ENCODE measurements at places on chromosomes 11 and 22. TPM values are rescaled to one million over a fixed set of nuclear protein-coding genes. Genes with fewer than 3 reads are reported as not detected.

- no peak overlapping the region for H3K27ac ChIP-seq
- H3K27me3 ChIP-seq: no peaks in the 10 kb centered on the region
- no peak for DNase-seq
Measured at GRCh38 chr11:133509924-133510697, 22.2 kb downstream of the OPCML start.

- no peaks in the 10 kb centered on the region for H3K27me3 ChIP-seq
- no peak for DNase-seq
- no peak overlapping the region for H3K4me3 ChIP-seq
Measured at GRCh38 chr11:35751664-35752061, 89.1 kb downstream of the TRIM44 start.

GRCh38 chr11:130451231-130452019 lies 3.0 kb downstream of the ADAMTS15 start:
- H3K36me3 ChIP-seq: no peaks in the 10 kb centered on the region
- H3K27me3 ChIP-seq: no peaks in the 10 kb centered on the region
- peak; percentile 61 for DNase-seq
- H3K4me1 ChIP-seq: peaks cover 40% of the 10 kb centered on the region
- no peak overlapping the region for H3K4me3 ChIP-seq

DNA sequence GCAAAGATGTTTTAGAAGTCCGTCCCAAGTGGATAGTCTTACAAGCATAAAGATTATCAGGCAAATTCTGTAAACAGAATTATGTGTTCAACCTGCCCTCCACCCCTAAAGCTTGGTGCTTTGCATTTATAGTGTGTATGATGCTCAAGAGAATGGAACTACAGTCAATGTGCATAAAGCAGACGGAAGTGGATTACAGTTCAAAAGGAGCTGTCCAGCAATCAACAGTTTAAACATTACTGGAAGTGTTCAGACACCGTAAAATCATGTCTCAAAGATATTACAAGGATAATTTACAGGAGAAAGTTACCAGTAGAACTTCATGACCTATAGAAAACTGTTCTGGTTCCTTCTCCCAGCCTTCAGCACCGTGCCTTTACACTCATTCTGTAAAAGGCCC lies 1.0 kb downstream of the RIC3 start:
- H3K36me3 ChIP-seq: no peaks in the 10 kb centered on the region
- no peak overlapping the region for H3K4me3 ChIP-seq
- H3K27me3 ChIP-seq: peaks cover 26% of the 10 kb centered on the region
- H3K27ac ChIP-seq: no peak overlapping the region
- DNase-seq: no peak

DNA sequence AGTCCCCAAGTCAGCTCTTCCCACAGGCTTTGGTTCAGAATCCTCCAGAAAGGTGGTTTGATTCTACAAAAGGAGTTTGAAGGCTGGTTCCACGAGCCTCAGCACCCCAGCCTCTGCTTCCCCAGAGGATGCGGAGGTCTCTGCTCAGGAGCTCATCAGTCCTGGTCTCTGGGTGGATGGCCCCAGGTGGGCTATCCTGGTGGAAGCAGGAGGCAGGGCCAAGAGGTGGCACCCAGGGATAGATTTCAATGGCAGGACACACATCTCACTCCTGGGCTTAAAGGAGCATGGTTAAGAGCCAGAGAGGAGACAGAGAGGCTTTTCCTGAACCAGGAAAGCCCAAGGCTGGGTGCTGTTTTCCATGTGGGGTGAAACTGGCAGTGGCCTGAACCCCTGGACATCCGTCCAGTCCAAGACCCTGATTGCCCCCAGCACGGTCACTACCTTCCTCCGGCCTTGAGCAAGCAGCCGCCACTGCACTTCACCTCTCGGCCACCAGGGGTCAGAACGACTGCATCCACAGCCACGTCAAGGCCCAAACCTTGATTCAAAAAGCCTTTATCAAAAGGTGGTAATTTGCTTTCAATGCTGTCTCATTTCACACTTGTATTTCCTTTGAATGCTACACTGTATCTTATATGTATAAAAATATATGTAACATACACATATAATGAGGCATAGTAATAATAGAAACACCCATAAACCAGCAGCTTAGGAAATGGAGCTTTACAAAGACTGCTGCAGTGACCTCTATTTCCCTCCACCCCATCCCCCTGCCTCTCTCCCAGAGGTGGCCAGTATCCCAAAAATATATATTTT lies 19.3 kb upstream of the FXYD2 start:
- H3K4me3 ChIP-seq: no peak overlapping the region
- H3K4me1 ChIP-seq: no peaks in the 10 kb centered on the region
- no peaks in the 10 kb centered on the region for H3K27me3 ChIP-seq
- DNase-seq: peak; percentile 20
- H3K27ac ChIP-seq: no peak overlapping the region

GRCh38 chr11:95605271-95605940 lies 184.2 kb downstream of the FAM76B start:
- no peaks in the 10 kb centered on the region for H3K36me3 ChIP-seq
- no peaks in the 10 kb centered on the region for H3K4me1 ChIP-seq
- H3K27me3 ChIP-seq: no peaks in the 10 kb centered on the region
- no peak overlapping the region for H3K4me3 ChIP-seq

- no peaks in the 10 kb centered on the region for H3K27me3 ChIP-seq
- H3K4me1 ChIP-seq: peaks cover 9% of the 10 kb centered on the region
- H3K4me3 ChIP-seq: no peak overlapping the region
- H3K36me3 ChIP-seq: no peaks in the 10 kb centered on the region
Measured at GRCh38 chr11:3860375-3860774, 4.9 kb downstream of the STIM1 start.

GRCh38 chr11:2271077-2271326 lies 614 bp upstream of the ASCL2 start:
- no peaks in the 10 kb centered on the region for H3K4me1 ChIP-seq
- H3K4me3 ChIP-seq: no peak overlapping the region
- H3K36me3 ChIP-seq: no peaks in the 10 kb centered on the region
- H3K27ac ChIP-seq: no peak overlapping the region
- H3K27me3 ChIP-seq: peaks cover 42% of the 10 kb centered on the region

GRCh38 chr11:61728940-61729219 lies 23.6 kb upstream of the MYRF start:
- H3K4me3 ChIP-seq: no peak overlapping the region
- peaks cover under 1% of the 10 kb centered on the region for H3K36me3 ChIP-seq
- peak overlapping the region; percentile 15 for H3K27ac ChIP-seq
- H3K27me3 ChIP-seq: no peaks in the 10 kb centered on the region

DNA sequence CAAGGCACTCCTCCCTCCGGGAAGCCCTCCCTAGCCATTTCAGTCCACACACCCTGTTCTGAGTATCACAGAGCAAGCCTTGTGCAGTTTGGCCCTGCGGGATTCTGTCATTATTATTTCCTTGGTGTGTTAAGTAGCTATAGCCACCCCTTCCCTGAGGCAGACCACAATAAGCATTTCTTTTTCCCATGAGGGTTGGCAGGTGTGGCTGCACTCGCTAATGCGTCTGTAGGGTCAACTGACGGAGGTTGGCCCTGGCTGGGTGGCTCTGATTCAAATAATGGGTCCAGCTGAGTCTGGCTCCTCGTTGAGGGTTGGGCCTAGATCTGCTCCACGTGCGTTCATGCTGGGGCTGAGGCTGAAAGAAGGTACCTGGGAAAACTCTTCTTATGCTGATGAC lies 5.1 kb downstream of the F2 start:
- H3K36me3 ChIP-seq: no peaks in the 10 kb centered on the region
- H3K4me3 ChIP-seq: no peak overlapping the region
- no peaks in the 10 kb centered on the region for H3K4me1 ChIP-seq
- peak; percentile 15 for DNase-seq
- no peak overlapping the region for H3K27ac ChIP-seq

- peaks cover 54% of the 10 kb centered on the region for H3K4me1 ChIP-seq
- H3K27me3 ChIP-seq: no peaks in the 10 kb centered on the region
- no peak overlapping the region for H3K4me3 ChIP-seq
- DNase-seq: no peak
- peak overlapping the region; percentile 95 for H3K27ac ChIP-seq
- H3K36me3 ChIP-seq: no peaks in the 10 kb centered on the region
Measured at GRCh38 chr22:27115410-27115809, 458.0 kb downstream of the MIAT start.

DNA sequence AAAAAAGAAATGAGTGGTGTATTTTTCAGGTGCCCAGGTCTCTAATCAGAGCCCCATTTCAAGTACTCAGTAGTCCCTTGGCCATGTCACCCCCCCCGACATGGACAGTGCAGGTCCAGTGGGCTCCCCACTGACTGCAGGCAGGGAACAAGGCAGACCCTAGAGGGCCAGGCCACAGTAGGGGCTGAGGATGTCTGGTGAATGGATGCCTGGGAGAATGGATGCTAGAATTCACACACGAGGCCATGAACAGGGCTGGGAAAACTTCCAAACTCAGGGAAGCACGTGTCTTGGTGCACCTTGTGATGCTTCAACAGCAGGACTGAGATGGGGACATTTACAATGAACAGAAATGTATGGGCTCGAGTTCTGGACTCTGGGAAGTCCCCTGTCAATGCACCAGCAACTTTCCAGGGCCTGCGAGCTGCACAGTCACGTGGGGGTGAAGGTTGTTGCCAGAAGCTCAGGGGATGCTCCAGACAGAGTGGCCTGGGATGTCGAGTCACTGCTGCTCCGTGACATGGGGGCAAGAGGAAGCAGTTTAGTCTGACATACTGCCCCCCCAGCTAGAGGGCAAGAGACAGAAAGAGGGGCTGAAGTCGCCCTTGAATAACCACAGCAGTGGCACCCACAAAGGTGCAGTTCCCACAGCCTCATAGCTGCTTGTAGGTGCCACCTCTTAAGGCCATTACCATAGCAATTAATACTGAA lies 3.1 kb downstream of the APOBEC3G start:
- no peak for DNase-seq
- no peaks in the 10 kb centered on the region for H3K4me1 ChIP-seq
- H3K27ac ChIP-seq: no peak overlapping the region
- no peaks in the 10 kb centered on the region for H3K36me3 ChIP-seq
- H3K4me3 ChIP-seq: no peak overlapping the region

DNA sequence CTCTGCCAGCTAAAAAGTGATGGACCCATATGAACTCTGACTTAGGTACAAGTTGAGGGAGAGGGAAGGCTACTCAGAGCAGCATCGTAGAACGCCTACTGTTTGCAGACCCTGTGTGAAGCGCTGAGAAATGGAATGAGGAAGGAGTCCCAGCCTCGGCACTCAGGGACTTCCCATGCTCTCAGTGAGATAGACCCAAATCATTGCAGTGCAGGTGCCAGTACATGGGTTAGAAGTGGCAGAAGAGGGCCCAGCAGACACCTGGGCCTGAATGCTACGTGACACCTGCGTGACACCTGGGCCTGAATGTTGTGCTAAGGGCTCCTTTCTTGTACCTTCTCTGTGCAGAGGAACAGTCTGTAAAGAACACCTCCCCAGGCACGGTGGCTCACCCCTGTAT lies 2.6 kb upstream of the PDGFB start:
- no peaks in the 10 kb centered on the region for H3K36me3 ChIP-seq
- H3K4me3 ChIP-seq: no peak overlapping the region
- no peak overlapping the region for H3K27ac ChIP-seq
- H3K27me3 ChIP-seq: peaks cover 39% of the 10 kb centered on the region

DNA sequence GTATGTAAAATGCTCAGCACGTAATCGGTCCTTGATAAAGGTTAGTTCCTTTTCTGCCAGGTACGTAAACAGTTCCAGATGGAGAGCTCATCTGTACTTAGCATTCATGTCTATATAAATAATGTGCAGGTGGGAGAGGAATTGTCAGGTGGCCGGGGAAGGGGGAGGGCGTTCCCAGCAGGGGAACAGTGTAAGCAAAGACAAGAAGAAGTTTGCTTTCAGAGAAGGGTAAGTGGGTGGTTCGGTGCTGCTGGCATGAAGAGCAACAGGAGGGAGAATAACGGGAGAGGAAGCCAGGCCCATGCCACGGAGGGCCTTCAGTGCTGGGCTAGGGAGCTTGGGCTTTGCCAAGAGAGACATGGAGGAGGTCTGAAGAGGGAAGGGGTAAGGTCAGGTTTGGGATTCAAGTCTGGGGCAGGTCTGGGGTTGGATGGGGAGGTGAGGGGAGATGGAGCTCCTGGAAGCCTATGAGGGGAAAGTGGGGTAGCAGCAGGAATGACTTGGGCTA lies 11.4 kb upstream of the WNT11 start:
- DNase-seq: no peak
- peaks cover 10% of the 10 kb centered on the region for H3K4me1 ChIP-seq
- H3K4me3 ChIP-seq: no peak overlapping the region
- H3K27me3 ChIP-seq: peaks cover 3% of the 10 kb centered on the region

GRCh38 chr11:61959114-61959513 lies 8.3 kb downstream of the FTH1 start:
- no peak for DNase-seq
- peaks cover 15% of the 10 kb centered on the region for H3K4me1 ChIP-seq
- peaks cover 5% of the 10 kb centered on the region for H3K27me3 ChIP-seq
- no peak overlapping the region for H3K27ac ChIP-seq
- no peak overlapping the region for H3K4me3 ChIP-seq
- peaks cover 6% of the 10 kb centered on the region for H3K36me3 ChIP-seq

DNA sequence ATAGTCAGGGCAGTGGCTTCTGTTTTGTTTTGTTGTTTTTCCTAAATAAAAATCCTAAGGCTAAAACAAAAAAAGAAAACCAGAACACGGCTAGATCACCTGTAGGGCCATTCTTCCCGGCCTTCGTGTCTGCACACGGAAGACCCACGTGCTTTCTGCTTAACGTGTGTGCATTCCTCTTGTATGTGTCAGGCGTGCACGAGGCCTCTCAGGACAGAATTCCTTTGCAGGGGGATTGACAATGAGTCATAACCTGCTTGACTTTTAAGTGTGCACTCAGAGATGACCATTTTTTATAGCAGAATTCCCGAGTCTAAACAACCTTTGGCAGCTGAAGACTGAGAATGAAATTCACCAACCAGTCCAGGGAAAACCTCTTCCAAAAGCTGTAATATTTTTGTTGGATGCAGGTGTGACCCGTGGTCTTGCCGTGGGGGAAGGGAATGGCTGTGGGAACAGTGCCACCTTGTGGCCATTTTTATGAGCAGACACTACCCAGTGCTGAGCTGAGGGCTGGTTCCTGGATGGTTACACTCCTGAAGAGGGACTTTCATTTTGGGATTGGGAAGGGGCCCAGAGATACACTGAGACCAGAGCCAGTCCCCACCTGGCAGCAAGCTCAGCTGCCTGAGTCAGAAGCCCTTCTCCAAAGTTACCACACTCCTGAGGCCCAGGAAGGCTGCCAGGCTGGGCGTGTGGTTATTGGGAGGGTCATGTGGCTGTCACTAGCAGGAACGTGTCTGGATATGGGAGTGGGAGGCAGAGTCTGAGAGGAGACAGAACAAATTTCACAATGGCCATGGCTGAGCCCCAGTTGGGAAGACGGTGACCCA lies 35.7 kb upstream of the DKK3 start:
- no peaks in the 10 kb centered on the region for H3K36me3 ChIP-seq
- peak overlapping the region; percentile 25 for H3K4me3 ChIP-seq
- DNase-seq: peak; percentile 99
- H3K4me1 ChIP-seq: peaks cover 44% of the 10 kb centered on the region

ANGPTL5 gene
- total RNA-seq: not detected

TMEM121B gene
- 1.9 TPM for total RNA-seq

APOL5 gene
- not detected for total RNA-seq

PTPN5 gene
- 0.07 TPM for total RNA-seq

PSMA1 gene
- total RNA-seq: 164 TPM

TESMIN gene
- 1.7 TPM for total RNA-seq

CHADL gene
- total RNA-seq: 0.23 TPM

NELL1 gene
- total RNA-seq: not detected

LRRN4CL gene
- total RNA-seq: 0.17 TPM

ALDH3B1 gene
- total RNA-seq: 1.3 TPM

GDPD4 gene
- not detected for total RNA-seq

APOA1 gene
- 6.0 TPM for total RNA-seq

DENND6B gene
- total RNA-seq: 5.4 TPM

TLCD5 gene
- total RNA-seq: 9.3 TPM

FADD gene
- total RNA-seq: 37.8 TPM

RAG1 gene
- total RNA-seq: 3.2 TPM

MEI1 gene
- total RNA-seq: 0.19 TPM

CADM1 gene
- 491 TPM for total RNA-seq

YAP1 gene
- total RNA-seq: 122 TPM

All from astrocyte (in vitro differentiated cells and primary cell).